ENCODE measurements at places on chromosomes 11 and 22. TPM values are rescaled to one million over a fixed set of nuclear protein-coding genes. Genes with fewer than 3 reads are reported as not detected.

GRCh38 chr11:104728927-104729326 lies 169.3 kb downstream of the CASP12 start:
- H3K4me3 ChIP-seq, result no peak overlapping the region
- DNase-seq, result no peak
- no peak overlapping the region for H3K27ac ChIP-seq
- H3K36me3 ChIP-seq, result no peaks in the 10 kb centered on the region
- H3K4me1 ChIP-seq, result no peaks in the 10 kb centered on the region

GRCh38 chr11:111826322-111826950 lies 44.9 kb downstream of the ALG9 start:
- H3K27ac ChIP-seq, result no peak overlapping the region
- no peak overlapping the region for H3K4me3 ChIP-seq
- no peak for DNase-seq

GRCh38 chr11:10864688-10865087 lies 6.8 kb upstream of the ZBED5 start:
- H3K27ac ChIP-seq, result no peak overlapping the region
- DNase-seq, result no peak
- no peaks in the 10 kb centered on the region for H3K27me3 ChIP-seq
- peaks cover 3% of the 10 kb centered on the region for H3K4me1 ChIP-seq
- H3K36me3 ChIP-seq, result no peaks in the 10 kb centered on the region

- no peaks in the 10 kb centered on the region for H3K27me3 ChIP-seq
- no peaks in the 10 kb centered on the region for H3K36me3 ChIP-seq
- H3K27ac ChIP-seq, result no peak overlapping the region
- DNase-seq, result no peak
Observed at GRCh38 chr22:44894321-44894720, 115.5 kb downstream of the PHF21B start.

DNA sequence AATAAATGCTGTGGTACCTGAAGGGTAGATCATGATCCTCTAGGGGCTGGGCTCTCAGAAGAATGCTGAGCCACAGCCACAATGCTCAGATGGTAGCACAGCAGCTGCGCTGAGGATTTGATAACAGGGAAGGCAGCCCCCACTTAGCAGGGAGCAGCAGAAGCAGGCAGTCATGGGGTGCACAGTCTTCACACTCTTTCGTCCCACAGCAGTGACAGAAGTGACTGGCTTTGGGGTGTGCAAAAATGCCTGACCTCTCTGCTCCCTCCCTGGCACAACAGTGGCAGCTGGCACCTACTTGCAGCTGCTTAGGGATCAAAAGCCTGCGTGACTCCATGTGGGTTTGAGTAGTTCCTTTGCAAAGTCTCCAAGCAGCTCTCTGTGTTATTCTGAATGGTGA lies 1349.8 kb upstream of the RAG2 start:
- no peak for DNase-seq
- no peaks in the 10 kb centered on the region for H3K36me3 ChIP-seq
- no peak overlapping the region for H3K27ac ChIP-seq
- H3K4me3 ChIP-seq, result no peak overlapping the region
- H3K27me3 ChIP-seq, result no peaks in the 10 kb centered on the region

DNA sequence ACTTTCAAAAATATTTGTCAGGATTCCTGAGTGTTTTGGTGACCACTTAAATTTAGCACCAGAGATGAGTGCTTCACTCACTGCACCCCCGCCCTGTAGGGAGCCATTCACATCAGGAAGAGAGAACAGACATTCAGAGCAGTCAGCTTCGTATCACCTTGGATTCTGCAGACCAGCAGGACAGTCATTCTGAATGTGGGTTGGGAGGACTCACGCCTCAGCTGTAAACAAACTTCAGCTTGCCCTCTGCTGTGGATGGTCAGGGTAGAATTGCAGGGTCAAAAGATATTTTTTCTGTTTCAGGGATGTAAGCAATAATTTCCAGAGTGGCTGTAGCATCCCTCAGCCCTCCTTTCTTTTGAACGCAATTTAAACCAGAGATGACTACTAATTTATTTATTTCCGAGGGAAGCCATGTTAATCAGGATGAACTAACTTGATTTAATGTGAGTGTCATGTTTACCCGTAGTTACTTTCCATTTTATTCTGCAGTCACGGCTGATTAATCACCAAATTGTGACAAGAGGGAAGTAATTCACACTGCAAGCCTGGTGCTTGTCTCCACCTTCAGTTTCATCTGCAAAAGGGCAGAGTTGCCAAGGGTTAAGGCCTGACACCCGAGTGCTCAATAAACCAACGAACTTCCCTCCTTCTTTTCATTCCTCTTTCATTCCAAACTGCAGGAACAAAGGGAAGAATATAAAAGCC lies 174.2 kb upstream of the DDI1 start:
- peaks cover 4% of the 10 kb centered on the region for H3K4me1 ChIP-seq
- no peak for DNase-seq
- H3K4me3 ChIP-seq, result no peak overlapping the region
- H3K27ac ChIP-seq, result no peak overlapping the region
- H3K27me3 ChIP-seq, result no peaks in the 10 kb centered on the region

The SCN2B gene
- 0.37 TPM for total RNA-seq

The LGALS12 gene
- total RNA-seq, result not detected

The MPEG1 gene
- not detected for total RNA-seq

The CATSPER1 gene
- not detected for total RNA-seq

The FXYD2 gene
- 1.7 TPM for total RNA-seq

Measured in neural progenitor cell (in vitro differentiated cells).